Gastroesophageal sphincter (tissue), 4 donors: ENCODE measurements at places on chromosomes 16 and 17.

- H3K36me3 ChIP-seq = no peaks in the 10 kb centered on the region
- H3K4me3 ChIP-seq = no peak overlapping the region
- H3K4me1 ChIP-seq = peaks cover 6% of the 10 kb centered on the region
These were observed 9.3 kb downstream of the PRSS27 start for GRCh38 chr16:2710711-2711231.

DNA sequence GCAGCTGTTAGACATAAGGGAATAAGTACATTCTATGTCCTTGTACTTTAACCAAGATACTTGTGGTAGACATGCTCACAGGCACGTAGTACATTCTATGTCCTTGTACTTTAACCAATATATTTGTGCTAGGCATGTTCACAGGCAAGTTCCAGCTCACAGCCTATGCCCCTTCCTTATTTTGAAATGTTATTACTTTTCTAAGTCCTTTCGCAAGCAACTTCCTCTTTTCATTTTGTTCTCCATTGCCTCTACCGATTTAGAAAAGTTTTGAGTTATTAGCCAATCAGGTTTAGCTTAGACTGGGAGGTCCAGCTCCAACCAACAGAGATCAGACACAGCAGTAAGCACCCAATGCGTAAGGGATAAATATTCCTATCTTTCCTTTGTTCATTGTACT, 60.1 kb upstream of the NUDT7 start:
- no peak overlapping the region for H3K27ac ChIP-seq
- peaks cover 42% of the 10 kb centered on the region for H3K27me3 ChIP-seq
- ATAC-seq = no peak
- no peak overlapping the region for H3K4me3 ChIP-seq
- H3K4me1 ChIP-seq = no peaks in the 10 kb centered on the region

DNA sequence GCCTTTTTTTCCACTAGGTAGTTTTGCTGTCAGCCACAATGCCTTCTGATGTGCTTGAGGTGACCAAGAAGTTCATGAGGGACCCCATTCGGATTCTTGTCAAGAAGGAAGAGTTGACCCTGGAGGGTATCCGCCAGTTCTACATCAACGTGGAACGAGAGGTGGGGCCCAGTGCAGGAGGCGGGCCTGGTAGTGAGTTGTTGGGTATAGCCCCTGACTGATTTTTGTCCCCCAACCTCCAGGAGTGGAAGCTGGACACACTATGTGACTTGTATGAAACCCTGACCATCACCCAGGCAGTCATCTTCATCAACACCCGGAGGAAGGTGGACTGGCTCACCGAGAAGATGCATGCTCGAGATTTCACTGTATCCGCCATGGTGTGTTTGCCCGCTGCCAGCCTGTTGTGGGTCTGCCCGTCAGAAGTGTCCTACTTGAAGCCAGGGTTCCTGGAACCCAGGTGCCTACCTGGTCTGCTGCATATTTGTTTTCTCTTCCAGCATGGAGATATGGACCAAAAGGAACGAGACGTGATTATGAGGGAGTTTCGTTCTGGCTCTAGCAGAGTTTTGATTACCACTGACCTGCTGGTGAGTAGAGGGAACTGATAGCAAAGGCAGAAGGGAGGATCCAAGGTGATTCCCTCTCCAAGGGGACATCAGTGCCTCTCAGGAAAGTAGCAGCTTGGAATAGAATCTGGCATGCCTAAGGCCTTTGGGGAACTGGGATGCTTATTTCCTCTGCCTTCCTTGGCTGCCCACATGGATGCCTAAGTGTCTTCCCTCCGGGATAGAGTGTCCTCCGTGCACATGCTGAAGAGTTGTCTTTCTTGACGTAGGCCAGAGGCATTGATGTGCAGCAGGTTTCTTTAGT, 1.9 kb upstream of the CD68 start:
- no peak for ATAC-seq
- peaks cover 88% of the 10 kb centered on the region for H3K4me1 ChIP-seq
- H3K36me3 ChIP-seq = peaks cover 54% of the 10 kb centered on the region

- H3K4me1 ChIP-seq = no peaks in the 10 kb centered on the region
- ATAC-seq = no peak
- H3K27me3 ChIP-seq = no peaks in the 10 kb centered on the region
These were observed 32.9 kb upstream of the CLEC18A start for GRCh38 chr16:69918241-69918640.

DNA sequence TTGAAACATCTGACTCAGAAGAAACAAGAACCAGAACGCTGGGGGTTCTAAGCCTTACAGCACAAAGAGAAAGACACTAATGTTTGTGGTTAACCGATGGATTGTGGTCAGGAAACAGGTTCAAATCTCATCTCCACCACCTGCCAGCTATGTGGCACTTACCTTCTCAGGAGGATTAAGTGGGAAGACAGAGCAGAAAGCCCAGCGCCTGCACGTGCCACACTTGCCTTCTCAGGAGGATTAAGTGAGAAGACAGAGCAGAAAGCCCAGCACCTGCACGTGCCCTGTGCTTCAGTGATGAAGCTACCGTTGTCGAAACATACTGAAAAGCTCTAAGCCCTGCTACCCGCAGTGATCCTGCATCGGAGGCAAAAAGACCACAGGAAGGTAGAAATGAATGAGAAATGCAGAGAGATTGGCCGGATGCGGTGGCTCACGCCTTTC, 90.6 kb downstream of the NXN start:
- H3K4me1 ChIP-seq = no peaks in the 10 kb centered on the region
- ATAC-seq = no peak
- no peaks in the 10 kb centered on the region for H3K36me3 ChIP-seq
- H3K27me3 ChIP-seq = no peaks in the 10 kb centered on the region
- peak overlapping the region; percentile 88 for H3K27ac ChIP-seq

- no peak overlapping the region for H3K27ac ChIP-seq
- ATAC-seq = no peak
- no peak overlapping the region for H3K4me3 ChIP-seq
- H3K4me1 ChIP-seq = peaks cover 33% of the 10 kb centered on the region
- H3K36me3 ChIP-seq = no peaks in the 10 kb centered on the region
These were observed 6.2 kb downstream of the PSMD12 start for GRCh38 chr17:67359960-67360791.

- H3K4me3 ChIP-seq = no peak overlapping the region
- no peak overlapping the region for H3K27ac ChIP-seq
- H3K4me1 ChIP-seq = peaks cover 8% of the 10 kb centered on the region
- ATAC-seq = no peak
These were observed 2.5 kb downstream of the C1QTNF8 start for GRCh38 chr16:1093284-1094123.

GRCh38 chr16:55655381-55655896, 349 bp upstream of the SLC6A2 start:
- ATAC-seq = peak; percentile 20
- H3K27ac ChIP-seq = no peak overlapping the region
- no peaks in the 10 kb centered on the region for H3K4me1 ChIP-seq

- no peak overlapping the region for H3K27ac ChIP-seq
- no peak overlapping the region for H3K4me3 ChIP-seq
- no peaks in the 10 kb centered on the region for H3K4me1 ChIP-seq
These were observed 9.9 kb upstream of the MEAK7 start for GRCh38 chr16:84514295-84514873.

DNA sequence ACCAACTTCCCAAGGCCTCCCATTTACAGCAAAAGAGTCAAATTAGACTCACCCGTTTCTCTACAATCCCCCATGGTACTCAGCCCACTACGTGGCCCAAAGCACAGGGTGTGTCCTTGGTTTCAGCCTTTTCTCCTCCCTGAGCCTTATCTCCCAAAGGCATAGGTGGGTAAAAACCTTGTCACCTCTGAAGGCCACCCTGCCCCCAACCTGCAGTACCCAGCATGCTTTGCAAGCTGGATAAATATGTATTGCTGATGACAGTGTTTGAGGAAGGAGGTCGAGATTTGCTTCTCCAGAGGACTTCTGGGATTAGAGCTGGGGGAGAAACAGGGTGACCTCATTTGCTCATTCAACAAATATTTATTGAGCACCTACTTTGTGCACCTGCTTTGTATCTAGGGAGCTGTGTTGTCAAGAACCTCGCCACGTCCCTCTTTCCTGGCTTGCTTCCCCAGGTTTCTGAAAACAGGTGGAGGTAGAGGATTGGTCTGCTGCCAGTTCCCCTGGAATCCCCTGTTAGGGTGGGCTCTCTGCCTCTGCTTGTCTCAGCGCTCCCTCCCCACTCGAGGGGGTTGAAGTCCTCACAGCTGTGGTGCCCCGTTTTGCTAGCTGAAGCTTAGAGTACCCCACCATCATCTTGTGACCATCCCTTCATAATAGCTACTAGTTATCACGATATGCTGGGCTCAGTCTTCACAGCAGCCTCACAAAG, 3.0 kb downstream of the LASP1 start:
- no peaks in the 10 kb centered on the region for H3K36me3 ChIP-seq
- ATAC-seq = no peak
- no peak overlapping the region for H3K4me3 ChIP-seq
- H3K4me1 ChIP-seq = peaks cover 59% of the 10 kb centered on the region

DNA sequence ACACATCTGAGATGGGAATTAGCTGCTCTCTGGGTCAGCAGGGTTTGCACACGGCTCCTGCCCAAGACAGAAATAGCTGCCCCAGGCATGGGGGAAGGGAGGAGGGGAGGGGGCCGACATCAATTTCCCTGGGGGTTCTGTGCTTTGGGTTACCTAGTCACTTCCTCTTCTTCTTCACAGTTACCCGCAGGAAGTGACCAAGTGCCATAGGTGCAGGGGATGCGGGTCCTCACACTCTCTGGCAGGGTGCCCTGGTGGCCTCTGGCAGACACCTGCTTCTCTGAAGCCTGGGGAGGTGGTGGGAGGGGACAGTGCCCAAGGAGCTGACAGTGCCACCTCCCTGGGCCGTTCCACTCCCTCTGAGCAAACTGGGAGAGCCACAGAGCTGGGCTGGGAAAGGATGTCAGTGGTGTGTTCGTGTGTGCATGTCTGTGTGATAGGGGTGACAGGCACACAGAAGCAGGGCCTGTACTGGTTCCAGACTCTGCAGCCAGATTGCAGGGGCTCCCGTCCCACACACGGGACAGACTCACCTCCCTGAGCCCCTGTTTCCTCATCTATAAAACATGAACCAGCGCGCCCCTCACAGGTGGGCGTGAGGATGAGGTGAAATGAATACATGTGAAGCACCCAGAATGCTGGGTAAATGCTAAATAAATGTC, 18.2 kb downstream of the SCN4A start:
- H3K4me3 ChIP-seq = no peak overlapping the region
- H3K4me1 ChIP-seq = no peaks in the 10 kb centered on the region
- H3K27ac ChIP-seq = no peak overlapping the region
- H3K27me3 ChIP-seq = peaks cover 28% of the 10 kb centered on the region

DNA sequence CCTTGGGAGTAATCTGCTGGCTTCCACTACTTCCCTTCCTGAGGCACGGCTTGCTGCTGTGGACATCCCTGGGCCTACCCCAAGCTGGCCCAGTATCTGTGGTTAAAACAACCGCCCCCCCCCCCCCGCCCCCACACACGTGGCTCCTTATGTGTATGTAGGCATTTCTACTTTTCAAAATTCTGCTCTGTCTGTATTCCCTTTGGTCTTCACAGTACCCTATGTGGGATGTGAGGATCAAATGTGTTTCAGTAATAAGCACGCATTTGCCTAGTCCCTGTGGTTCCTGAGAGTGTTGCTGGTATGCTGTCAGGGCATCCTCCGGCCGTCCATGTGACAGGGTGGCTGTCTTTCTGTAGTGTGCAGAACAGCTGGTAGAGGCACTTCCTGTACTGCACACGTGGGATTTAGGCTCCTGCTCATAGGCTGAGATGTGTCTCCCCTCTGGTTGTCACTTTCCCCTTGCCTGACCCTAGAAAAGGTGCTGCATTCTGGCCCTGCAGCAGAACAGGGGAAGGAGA, 2.2 kb downstream of the NT5M start:
- H3K36me3 ChIP-seq = no peaks in the 10 kb centered on the region
- no peak overlapping the region for H3K4me3 ChIP-seq
- ATAC-seq = no peak
- H3K4me1 ChIP-seq = peaks cover 10% of the 10 kb centered on the region

DNA sequence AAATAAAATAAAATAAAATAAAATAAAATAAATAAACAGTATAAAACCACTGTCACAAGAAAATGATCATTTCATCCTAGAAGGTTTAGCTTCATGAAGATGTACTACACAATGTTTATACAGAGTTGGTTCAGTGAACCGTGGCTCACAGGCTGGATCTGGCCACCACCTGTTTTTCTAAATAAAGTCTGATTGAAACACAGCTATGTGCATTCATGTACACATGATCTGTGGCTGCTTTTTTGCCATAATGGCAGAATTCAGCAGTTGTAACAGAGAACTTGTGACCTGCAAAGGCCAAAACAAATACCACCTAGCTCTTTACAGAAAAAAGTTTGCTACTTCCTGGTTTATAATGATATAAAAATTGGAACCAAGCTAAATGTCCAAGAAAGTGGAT, 12.6 kb upstream of the RPRML start:
- H3K27ac ChIP-seq = no peak overlapping the region
- no peak for ATAC-seq
- no peak overlapping the region for H3K4me3 ChIP-seq
- H3K27me3 ChIP-seq = no peaks in the 10 kb centered on the region
- H3K4me1 ChIP-seq = no peaks in the 10 kb centered on the region

GRCh38 chr17:81885454-81885853, 5.9 kb downstream of the ALYREF start:
- H3K4me1 ChIP-seq = peaks cover 17% of the 10 kb centered on the region
- ATAC-seq = no peak
- H3K36me3 ChIP-seq = peaks cover 96% of the 10 kb centered on the region

DNA sequence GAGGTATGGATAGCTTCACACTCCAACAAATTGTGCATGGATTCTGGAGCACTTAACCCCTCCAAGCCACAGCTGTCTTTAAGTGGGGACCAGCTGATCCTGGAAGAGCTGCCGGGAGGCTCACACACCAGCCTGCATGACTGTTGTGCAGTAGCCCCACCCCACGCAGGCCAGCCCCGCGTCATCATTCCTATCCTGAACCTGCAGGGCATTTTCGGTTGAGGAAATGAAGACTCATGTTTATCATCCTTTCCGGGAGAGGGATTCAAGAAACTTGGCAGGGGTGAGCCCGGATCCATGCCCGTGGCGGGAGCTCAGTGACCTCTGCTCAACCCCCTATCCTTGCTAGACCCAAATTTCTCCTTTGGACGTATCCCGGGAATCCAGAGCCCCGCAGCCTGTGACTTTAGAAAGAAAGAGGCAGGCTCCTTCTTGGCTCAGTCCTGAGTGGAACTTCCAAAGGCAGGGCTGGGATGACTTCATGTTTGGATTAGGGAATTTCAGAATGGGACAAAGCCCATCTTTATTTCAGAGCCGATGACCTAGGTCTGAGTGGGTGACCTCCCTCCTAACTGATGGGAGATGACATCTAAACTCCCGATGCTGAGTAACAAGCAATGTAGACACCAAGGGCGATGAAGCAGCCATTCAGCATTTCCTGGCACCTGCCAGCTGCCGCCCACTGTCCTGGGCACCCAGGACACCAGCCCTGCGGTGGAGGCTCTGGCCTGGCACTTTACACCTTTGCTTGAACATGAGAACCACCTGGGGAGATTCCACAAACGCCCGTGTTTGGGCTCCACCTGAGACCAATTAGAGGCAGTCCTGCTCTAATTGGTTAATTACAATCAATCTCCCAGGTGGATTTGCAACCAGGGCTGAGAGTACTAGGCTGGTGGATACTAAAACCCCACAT, 43.3 kb upstream of the CMIP start:
- H3K4me3 ChIP-seq = no peak overlapping the region
- no peaks in the 10 kb centered on the region for H3K36me3 ChIP-seq
- H3K27me3 ChIP-seq = no peaks in the 10 kb centered on the region
- ATAC-seq = peak; percentile 45

GRCh38 chr17:79806863-79807720, 10.2 kb upstream of the CBX8 start:
- H3K4me1 ChIP-seq = peaks cover 15% of the 10 kb centered on the region
- no peak overlapping the region for H3K27ac ChIP-seq
- no peak for ATAC-seq
- no peaks in the 10 kb centered on the region for H3K36me3 ChIP-seq
- peaks cover 100% of the 10 kb centered on the region for H3K27me3 ChIP-seq
